ENCODE measurements at places on chromosomes 12 and 14.

DNA sequence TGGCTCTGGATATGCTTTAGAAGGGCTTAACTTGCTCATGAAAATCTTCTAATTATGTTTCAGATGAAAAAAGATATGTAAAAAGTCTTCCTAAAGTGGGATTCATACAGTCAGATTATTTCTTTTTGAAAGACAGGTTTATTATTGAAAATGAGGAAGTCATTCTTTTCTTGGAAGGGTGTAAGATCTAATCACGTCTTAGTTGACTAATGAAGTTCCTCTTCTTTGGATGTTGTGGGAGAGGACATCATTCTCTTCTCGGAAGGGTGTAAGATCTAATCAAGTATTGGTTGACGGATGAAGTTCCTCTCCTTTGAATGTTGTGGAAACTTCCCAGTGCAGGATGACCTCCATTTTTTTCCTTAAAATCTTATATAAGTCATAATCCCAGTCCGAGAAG lies 74.9 kb downstream of the ALG10 start:
- no peak for DNase-seq

- DNase-seq, result no peak
These were observed 189.3 kb downstream of the DACT1 start for GRCh38 chr14:58826845-58827686.

- DNase-seq, result no peak
These were observed 69.5 kb upstream of the SLC24A4 start for GRCh38 chr14:92253381-92253894.

- DNase-seq, result no peak
These were observed 51.7 kb upstream of the G2E3 start for GRCh38 chr14:30507209-30507608.

DNA sequence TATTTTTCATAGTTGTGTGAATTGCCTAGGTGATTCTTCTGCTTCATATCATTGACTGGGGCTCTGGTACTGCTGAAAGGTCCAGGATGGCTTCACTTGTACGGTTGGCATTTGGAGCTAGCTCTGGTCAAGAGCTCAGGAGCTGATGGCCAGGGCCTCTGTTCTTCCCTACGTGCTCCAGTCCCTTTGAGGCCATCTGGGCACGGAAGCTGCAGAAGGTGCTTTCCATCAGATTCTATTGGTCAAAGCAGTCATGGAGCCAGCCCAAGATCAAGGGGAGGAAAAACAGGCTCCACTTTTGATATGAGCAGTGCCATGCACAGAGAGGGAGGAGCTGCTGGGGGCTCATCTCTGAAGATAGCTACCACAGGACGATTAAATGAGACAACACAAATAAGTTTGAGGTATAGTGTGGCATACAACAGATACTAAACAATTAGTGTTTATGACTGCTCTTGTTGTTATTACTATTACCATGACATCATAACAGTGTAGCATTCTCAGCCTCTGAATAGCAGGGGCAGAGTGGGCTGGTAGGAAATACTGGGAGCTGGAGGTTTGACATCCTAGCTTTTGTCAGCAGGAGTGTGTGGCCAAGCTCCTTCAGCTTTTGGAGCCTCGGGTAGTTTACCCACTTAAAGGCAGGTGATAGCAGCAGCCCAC lies 10.4 kb downstream of the KRT83 start:
- DNase-seq, result no peak

GRCh38 chr12:7219599-7220243 lies 30.2 kb downstream of the PEX5 start:
- peak; percentile 69 for DNase-seq

- no peak for DNase-seq
These were observed 17.0 kb upstream of the BCL7A start for GRCh38 chr12:122004633-122005071.

DNA sequence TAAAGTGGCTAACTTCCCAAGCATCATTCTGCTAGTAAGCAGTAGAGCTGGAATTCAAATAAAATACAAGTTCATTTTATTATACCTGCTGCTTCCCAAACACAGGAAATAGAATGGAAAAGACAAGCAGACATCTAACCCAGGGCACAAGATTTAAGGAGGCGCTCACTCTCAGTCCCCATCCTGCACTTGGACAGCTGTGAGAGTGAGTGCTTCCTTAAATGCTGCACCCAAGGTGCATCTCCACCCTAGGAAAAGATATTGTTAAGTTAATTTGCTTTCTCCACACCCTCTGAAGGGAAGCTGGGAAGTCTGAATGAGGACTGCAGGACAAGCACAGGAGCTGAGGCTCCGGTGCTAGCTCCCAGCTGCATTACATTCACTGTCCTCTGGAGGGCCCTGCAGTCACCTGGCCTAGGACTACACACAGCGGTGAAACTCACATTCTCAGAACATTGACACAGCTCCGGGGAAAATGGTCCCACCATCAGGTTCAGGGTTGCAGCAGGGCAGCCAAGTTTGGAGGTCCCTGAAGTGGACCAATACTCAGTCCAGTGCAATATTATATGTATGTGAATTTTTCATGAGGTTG lies 14.2 kb downstream of the HEBP1 start:
- DNase-seq, result no peak

GRCh38 chr12:93115198-93115601 lies 186.1 kb upstream of the EEA1 start:
- DNase-seq, result no peak

DNA sequence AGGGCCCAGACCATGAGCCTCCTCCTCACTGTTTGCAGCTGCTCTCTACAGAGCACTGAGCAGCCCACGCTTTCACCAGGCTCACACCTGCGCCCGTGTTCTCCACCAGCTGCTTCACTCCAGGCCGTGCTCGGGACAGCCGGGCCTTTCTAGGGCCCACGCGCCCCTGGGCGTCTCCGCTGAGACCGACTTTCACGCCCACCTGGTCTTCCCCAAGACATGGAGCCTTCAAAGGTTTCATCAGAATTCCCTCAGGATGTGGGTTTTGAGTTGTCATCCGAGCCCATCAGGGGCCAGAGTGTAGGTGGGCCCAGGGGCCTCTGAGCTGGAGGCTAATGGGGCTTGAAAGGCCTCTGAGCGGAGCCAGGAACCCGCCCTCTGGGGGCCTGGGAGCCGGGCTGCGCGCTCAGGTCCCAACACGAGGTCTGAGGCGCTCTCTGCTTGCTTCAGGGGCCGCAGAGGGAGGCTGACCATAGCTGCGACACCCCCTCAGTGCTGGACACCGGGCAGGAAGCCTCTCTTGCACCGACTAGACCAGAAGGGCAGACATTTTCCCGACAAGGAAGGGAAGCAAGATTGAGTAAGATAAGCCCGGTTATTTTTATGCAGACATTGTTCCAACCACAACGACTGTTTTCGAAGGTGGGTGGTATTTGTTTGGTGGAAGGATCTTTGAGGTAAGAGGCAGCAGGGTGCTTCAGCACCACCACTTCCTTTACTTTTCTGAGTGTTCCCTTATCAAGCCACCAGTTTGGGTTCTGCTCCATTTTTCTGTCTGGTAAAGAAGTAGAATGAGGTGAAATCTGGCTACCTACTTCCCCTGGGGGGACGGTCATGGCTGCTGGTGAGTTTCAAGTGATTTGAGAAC lies 125.0 kb upstream of the FUT8 start:
- peak; percentile 83 for DNase-seq

- DNase-seq, result no peak
These were observed 85.3 kb upstream of the PPM1H start for GRCh38 chr12:63020269-63020668.
